ENCODE measurements at places on chromosomes 3 and 15.
A peak's percentile ranks its signal among the peaks of the same experiment; 100 is the strongest.

DNA sequence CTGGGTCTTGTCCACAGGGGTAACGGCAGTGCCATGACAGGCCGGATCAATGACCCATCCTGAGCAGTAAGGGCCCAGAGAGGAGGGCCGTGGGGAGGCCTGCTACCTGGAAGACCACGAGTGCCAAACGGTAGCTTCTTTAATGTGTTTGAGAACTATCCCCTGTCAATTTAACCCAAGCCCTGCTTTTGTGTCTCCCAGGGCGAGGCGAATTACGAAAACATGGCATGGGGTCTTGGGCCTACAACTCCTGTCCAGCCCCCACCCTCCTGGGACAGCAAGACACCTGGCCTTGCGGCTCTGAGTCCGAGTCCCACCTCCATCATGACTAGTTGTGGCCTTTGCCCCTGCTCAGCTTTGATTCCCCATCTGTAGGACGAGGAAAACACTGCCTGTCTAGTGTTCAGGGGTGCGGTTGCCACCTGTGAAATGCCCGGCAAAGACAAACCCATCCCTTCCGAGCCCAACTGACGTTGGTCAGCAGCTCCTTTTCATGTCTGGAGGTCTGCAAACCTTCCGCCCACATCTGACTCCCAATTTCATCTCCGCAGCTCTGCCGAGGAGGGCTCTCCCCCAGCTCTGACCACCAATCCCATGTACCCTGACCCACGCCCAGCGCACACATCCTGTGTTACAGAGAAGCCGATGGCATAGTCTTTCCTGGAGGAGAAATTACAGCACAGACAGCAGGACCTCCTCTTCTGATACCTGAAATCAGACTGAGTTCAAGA is 28.9 kb upstream of the SNRPA1 start:
- DNase-seq = no peak

- DNase-seq = no peak
These were observed 620.4 kb upstream of the NR2F2 start for GRCh38 chr15:95709959-95710695.

- DNase-seq = peak; percentile 97
These were observed 19.0 kb downstream of the SYNM start for GRCh38 chr15:99123713-99124451.

DNA sequence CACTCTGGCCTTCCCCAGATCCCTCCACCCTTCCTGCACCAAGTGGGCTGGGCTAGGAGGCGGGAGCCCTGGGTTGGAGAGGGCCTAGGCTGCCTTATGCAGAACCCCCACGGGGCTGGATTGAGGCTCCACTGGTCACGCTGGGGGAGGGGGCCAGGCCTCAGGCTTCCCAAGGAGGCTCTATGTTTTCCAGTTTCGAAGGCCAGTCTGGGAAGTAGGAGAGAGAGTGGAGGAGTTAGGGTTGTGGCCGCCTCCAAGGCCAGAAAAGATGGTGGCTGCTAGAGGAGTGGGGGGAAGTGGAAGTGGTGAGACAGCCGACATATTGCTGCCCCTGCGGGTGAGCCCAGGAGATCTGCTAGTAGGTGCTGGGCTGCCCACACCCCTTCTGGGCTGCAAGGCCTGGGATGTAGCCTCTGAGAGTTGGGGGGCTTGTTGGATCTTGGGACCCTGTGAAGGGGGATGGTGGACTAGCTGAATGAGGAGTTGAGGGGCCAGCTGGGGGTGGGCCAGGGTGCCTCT is 1.2 kb downstream of the GNAI2 start:
- DNase-seq = peak; percentile 35

- no peak for DNase-seq
These were observed 37.5 kb downstream of the C3orf70 start for GRCh38 chr3:185115371-185115770.

DNA sequence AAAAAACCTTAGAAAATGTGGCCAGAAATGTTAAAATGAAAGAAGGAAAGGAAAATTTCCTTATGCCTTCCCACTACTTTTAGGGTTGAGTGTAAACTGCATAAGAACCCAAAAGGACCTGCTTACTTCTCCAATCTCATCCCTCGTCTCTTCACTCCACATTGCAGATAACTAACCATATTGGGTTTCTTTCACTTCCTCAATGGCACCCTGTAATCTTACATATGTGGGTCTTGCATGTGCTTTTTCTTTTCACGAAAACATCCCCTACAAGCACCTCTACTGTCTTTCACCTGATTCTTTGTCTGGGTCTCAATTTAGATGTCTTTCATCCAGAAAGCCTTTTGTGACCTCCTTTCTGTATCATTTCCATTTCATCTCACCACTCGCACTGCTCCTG is 23.1 kb downstream of the EOMES start:
- DNase-seq = no peak

GRCh38 chr3:160400702-160401150 is 1.3 kb downstream of the SMC4 start:
- no peak for DNase-seq

- DNase-seq = peak; percentile 84
These were observed 3.4 kb upstream of the OGG1 start for GRCh38 chr3:9746330-9746729.

DNA sequence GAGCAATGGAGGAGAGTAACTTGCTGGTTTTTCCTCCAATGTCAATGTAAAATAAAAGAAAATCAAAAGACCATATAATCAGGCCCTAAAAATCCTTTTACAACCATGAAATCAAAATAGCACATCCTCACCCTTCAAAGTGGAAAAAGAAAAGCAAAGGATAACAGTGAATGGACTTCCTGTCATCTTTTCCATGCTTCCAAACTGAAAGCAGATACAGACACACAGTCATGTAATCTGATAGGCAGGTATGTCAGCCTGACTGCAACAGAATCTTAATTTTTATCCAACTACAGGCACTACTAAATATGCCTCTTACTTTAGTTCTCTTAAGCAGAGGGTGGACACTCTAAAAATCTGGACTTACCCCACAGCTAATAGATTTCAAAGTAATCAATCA is 27.8 kb upstream of the IGDCC4 start:
- DNase-seq = no peak

DNA sequence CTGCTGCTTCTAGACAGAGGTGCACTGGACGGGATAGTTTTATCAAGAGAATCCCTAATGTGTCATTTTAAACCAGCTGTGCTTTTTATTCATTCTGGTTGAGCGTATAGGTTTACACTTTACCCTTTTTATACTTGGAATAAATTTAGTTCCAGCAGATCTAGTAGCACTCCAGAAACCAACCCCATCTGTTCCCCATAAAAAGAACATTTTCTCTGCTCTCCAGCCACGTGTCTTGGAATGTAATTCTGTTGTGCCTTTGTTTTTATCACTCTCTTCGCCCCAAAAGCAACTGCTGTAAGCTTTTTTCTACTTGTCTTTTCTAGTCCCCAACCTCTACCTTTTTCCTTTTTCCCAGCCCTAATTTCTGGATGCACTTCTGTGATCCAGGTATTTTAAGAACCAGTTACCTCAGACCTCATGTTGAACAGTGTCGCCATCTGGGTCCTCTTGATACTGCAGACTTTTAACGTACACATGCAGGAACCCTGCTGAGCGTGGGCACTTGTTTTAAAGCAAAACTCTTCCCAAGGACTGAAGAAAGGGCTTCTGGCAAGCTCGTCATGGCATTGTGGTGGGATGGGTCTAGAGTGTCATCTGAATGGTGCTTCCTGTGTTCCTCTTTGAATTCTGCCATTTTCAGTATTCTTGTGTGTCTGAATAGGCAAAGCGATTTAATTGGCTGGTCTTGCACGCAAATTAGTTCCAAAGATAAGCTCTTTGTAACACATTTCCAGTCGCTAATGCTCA is 5.7 kb upstream of the EXOG start:
- no peak for DNase-seq

DNA sequence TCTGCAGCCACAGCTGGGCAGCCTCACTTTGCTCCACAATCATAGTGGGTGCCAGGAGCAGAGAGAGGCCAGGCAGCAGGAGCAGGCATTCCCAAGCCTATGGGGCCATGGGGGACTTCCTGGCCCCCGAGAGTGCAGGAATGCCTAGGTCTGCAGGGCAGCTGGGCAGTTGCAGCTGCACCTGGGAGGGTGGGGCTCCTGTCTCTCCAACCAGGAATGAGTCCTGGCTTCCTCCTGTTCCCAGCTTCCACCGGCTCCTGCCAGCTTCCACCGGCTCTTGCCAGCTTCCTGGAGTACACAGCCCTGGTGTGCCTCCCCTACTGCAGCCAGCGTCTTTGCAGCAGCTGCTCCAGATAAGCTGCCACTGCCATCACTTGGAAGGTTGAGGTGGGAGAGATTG is 86.3 kb upstream of the CDV3 start:
- no peak for DNase-seq

DNA sequence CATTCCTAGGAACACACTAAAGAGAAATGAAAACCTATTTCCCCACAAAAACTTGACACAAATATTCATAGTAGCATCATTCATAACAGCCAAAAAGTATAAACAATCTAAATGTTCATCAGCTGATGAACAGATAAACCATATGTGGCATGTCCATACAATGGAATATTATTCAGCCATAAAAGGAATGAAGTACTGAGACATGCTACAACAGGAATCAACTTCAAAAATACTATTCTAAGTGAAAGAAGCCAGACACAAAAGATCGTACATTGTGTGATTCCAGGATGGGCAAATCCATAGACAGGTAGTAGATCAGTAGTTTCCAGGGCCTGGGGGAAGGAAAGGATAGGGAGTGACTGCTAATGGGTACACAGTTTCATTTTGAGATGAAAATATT is 118.0 kb downstream of the GSK3B start:
- DNase-seq = no peak

- peak; percentile 18 for DNase-seq
These were observed 9.7 kb upstream of the PTPN23 start for GRCh38 chr3:47370887-47371697.

- no peak for DNase-seq
These were observed 15.5 kb upstream of the SLITRK3 start for GRCh38 chr3:165211721-165212120.

GRCh38 chr3:81823882-81824395 is 62.5 kb upstream of the GBE1 start:
- DNase-seq = no peak

All from fibroblast of skin of abdomen (primary cell).